HT-29 (cell line): ENCODE measurements at places on chromosomes 3 and 15. TPM values are rescaled to one million over a fixed set of nuclear protein-coding genes. Genes with fewer than 3 reads are reported as not detected.
A peak's percentile ranks its signal among the peaks of the same experiment; 100 is the strongest.

- DNase-seq: no peak
These were observed 58.5 kb downstream of the RPL22L1 start for GRCh38 chr3:170811515-170811914.

DNA sequence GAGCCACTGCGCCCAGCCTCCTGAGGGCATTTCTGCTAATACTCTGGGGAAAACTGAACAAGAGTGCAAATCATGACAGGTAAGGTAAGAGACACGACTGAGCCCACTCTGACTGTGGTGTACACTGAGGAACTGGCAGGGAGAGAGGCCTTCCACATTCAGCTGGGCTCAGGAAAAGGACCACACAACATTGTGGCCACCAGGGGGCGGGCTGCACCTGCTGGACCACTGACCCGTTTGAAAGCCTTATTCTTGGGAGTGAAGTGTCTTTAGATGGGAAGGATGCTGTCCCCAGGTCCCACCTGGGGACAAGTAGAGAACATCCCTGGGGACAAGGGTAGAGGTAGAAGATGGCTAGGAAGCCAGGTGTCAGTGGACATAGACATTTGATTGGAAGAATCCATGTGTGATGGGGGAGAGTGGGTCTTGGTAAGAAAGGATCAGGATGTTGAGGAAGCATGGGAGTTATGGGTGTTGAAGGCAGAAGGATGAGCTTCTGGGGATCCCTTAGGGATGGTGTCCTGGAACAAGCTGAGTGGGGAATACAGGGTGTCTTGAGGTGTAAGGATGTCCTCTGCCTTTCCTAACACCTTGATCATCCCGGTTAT lies 6.2 kb upstream of the CTDSPL start:
- DNase-seq: peak; percentile 80

DNA sequence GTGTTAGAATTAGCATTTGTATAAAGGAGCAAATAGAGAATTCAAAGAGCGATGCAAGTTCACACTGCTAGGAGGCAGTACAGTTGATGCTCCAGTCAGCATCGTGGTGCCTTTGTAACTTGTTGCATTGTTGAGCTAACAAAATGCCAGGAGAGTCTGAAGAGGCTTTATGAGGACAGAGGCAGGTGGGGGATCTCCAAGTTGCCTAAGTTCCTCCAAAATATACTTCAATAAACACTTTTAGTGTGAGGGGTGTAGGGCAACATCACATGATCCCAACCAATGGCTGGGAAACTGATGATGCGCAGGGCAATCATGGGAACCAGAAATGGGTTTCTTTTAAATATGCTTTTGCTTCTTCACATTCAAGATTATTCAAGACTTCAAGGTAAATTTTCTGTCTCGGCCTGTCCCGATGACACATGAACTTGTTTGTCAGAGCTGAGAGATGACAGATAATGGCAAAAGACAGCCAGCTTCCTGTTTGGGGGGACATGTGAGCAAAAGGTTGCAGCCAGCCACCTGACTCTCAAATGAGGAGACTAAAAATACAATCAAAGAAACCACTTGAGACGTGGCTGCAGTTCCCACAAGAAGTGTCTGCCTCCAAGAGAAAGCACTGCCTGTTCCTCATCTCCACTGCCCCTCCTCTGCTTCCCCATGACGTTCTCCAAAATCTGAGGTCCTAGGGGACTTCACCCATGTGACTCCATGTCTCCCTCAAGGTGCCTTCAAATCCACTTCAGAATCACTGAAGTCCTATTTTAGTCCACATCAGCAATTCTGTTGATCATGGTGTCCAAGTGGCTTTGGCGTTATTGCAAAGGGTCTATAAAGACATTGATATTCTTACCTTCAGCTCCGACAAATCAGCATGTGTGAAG lies 39.3 kb downstream of the KLHL6 start:
- DNase-seq: no peak

The CACNA2D3 gene
- total RNA-seq: not detected in 2 replicates

DNA sequence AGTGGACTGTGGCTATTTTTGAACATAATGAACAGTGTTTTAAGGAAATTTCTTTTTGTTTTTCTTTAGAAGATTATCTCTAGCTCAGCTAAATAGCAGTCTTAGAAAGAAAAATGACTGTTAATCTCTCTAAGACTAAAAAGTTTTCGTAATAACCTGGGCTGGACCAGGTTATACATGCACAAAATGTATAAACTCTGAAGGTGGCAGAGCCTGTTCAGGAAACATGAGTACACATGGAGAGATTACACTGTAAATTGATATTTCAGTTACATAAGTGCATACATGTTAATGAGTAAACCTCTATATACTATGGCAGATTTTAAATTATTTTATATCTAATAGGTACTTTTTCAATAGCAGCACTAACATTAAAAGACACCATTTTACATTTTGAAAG lies 258.2 kb upstream of the CFAP20DC start:
- DNase-seq: no peak

DNA sequence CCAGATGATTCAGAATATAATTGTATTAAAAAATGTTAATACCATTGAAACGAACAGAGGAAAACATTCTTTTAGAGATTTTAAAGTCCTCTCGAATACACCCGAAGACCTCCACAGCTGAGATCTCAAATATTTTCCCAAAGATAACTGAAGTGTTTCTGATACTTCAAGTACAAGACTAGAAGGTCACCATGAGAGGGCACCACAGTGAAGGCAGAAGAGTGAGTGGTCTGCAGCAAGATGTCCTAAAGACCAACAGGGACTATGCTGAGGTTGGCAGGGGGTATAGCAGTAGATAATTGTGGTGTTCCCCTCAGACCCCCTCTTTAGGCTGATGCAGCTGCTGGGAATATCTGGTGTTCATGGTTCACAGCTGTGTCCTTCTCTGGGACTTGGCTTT lies 156.5 kb downstream of the PDCD6IP start:
- no peak for DNase-seq

The FGD5 gene
- total RNA-seq: not detected in 2 replicates

DNA sequence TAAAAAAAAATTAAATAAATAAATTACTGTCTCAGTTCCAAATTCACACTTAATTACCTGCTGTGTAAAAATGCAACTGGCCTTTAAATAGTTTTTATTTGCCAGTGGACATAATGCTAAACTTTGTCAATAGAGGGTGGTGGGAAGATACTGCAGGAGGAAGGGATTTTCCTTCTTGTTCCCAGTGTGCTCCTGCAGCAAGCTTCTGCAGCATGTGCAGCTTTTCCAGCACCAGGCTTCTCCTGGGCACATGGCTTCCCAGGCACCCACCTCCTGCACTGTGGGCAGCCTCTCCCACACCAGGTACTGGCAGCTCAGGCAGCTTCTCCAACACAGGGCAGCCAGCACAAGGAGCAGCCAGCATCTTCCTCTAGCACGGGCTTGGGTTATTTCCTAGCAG lies 29.6 kb upstream of the BBX start:
- DNase-seq: no peak

The SLC35A5 gene
- total RNA-seq: 11.7 and 14.8 TPM in 2 replicates

DNA sequence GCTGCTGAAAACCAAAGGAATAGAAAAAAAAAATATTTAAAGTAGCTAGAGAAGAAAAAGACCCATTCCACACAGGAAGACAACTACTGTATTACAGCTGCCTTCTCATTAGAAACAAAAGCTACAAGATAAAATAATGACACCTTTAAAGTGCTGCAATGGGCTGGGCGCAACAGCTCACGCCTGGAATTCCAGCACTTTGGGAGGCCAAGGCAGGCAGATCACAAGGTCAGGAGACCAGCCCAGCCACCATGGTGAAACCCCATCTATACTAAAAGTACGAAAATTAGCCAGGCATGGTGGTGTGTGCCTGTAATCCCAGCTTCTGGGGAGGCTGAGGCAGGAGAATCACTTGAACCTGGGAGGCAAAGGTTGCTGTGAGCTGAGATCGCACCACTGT lies 31.0 kb downstream of the TRPM7 start:
- DNase-seq: no peak

GRCh38 chr15:88649286-88649733 lies 10.5 kb downstream of the ISG20 start:
- DNase-seq: no peak

GRCh38 chr15:55912982-55913381 lies 80.4 kb downstream of the NEDD4 start:
- no peak for DNase-seq

The EFHB gene
- total RNA-seq: not detected in 2 replicates

The CELF6 gene
- total RNA-seq: 0.31 and 0.55 TPM in 2 replicates

The CDHR4 gene
- total RNA-seq: 0.15 and 0.34 TPM in 2 replicates

DNA sequence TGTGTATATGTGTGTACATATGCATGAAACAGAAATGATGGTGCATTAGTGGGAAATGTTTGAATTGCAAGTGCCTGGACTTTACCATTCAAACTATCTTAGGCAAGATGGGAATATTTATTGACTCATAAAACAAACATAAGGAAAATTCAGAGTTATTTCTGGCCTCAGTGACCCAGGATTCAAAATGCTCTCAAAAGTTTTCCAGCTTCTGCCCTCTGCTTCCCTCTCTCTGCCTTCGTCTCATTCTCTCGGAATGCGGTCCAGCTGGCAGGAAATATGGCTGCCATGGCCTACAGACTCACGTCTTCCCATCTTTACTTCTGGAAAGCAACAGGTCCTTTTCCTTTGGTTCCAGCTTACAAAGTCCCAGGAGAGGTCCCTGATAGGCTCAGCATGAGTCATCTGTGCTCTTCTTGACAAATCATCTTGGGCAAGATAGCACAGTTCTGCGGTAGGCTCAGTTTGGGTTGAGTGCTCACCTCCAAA lies 8.7 kb upstream of the ZNF774 start:
- no peak for DNase-seq

GRCh38 chr3:111906656-111907055 lies 47.6 kb downstream of the PHLDB2 start:
- DNase-seq: peak; percentile 33

The LRRIQ4 gene
- not detected in 2 replicates for total RNA-seq

The ALDH1L1 gene
- 4.9 and 7.4 TPM in 2 replicates for total RNA-seq

DNA sequence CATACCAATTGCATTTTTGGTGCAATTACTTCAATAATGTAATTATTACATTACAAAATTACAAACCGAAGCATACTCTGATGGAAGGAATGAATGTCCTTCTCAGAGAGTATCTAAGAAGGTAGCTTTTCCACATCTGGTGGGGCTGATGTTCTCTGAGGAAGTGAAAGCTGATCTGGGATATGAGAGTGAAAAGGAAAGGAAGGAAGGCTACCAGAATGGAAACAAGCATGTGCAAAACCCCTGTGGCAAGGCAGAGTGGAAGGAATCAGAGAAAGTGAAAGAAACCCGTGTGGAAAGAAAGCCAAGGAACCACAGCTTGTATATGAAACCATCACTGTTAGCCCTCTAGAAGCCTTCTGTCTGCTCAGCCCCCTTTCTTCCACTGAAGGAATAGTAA lies 35.3 kb upstream of the GOLGA8A start:
- DNase-seq: no peak

The PCSK6 gene
- 79.8 and 81.0 TPM in 2 replicates for total RNA-seq

GRCh38 chr3:192445770-192446644 lies 281.3 kb downstream of the FGF12 start:
- no peak for DNase-seq

DNA sequence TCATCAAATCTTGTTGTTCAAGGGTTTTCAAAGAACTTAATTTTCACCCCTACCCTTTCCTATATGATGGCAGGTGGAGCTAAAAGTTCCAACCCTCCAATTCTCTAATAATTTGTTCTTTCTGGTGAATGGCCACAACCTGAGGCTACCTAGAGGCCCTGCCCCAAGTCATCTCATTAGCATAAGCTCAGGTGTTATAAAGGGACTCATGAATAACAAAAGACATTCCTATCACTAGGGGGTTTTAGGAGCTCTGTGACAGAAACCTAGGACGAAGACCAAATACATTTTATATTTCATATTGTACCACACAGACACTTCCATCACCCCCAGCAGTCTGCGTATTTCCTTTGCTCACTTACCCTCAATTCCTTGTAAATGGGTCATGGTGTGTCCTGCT lies 483.6 kb upstream of the EPHA6 start:
- no peak for DNase-seq

DNA sequence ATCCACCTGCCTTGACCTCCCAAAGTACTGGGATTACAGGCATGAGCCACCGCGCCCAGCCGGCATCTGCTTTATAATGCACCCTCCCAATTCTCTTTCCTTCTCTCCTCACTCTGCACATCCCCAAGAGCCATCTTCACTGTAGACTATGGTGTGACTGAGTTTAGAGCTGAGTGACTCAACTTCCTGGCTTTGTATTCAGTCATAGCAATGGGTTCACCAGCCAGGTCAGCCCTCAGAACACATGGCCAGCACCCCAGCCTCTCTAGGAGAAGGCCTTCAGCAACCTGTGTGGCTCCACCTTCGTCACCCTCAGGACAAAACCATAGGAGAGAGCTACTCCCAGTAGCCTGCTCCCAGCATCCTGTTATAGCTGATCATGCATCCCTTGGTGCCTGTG lies 33.0 kb downstream of the ARID3B start:
- no peak for DNase-seq

GRCh38 chr3:140712301-140712700 lies 34.4 kb downstream of the TRIM42 start:
- no peak for DNase-seq

GRCh38 chr3:132332082-132332481 lies 14.9 kb downstream of the ACP3 start:
- no peak for DNase-seq

- no peak for DNase-seq
These were observed 4.4 kb downstream of the GXYLT2 start for GRCh38 chr3:72892081-72892775.

The PLCH1 gene
- 1.9 TPM in 2 replicates for total RNA-seq

DNA sequence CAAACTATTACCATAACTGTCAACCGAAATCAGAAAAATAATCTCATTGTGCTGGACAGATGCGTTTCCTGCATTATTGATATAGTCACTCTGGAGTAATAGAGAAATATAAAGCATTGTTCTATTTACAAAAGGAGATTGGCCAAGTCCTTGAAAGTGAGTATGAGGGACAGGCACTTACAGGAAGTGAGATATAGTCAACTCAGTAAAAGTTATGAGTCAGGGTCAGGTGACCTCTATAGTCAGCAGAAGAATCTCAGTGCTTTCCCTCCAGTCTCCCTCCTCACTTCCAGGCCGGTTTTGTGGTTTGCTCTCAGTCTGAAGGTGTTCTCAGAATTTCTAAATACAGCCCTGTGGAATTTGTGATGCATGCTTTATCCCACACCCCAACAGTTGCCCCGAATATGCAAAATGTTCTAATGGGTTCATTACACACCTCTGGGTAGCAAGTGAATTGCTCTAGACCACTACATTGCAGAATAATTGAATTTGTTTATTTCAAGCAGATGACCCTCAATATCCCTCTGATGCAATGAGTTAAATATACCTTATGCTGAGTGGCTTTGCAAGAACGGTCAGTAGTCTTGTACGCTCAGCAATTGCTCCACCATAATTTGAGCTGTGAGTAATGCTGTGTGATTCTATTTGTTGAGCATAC lies 787.7 kb downstream of the MCTP2 start:
- DNase-seq: peak; percentile 35

DNA sequence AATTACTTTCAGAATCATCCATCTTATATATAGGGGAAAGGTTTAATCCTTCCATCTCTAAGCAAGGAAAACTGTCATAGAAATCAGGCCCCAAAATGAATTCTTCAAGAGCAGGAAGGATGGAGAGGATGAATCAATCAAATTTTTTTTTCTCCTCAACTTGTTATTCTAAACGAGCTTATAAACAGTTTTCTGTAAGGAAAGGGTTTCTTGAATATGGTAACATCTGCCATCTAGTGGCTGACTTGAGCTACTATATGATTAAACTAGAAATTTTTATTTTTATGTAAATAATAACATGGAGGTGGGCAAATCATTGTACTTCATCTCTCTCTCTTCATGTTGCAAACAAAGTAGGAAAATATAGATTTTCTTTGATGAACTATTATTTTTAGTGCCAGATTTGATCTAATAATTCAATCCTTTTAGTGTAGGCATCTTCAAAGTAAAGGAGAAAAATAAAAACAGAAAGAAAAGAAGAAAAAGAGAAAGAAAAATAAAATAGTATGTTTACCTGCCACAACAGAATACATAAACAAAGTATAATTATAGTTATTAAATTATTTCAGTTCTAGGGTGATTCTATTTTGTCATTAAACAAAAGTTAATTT lies 146.6 kb downstream of the SERPINI1 start:
- peak; percentile 56 for DNase-seq
